ENCODE measurements at places on chromosomes 6 and 20.

GRCh38 chr20:63876489-63877036, 11.5 kb downstream of the TPD52L2 start:
- DNase-seq = no peak

DNA sequence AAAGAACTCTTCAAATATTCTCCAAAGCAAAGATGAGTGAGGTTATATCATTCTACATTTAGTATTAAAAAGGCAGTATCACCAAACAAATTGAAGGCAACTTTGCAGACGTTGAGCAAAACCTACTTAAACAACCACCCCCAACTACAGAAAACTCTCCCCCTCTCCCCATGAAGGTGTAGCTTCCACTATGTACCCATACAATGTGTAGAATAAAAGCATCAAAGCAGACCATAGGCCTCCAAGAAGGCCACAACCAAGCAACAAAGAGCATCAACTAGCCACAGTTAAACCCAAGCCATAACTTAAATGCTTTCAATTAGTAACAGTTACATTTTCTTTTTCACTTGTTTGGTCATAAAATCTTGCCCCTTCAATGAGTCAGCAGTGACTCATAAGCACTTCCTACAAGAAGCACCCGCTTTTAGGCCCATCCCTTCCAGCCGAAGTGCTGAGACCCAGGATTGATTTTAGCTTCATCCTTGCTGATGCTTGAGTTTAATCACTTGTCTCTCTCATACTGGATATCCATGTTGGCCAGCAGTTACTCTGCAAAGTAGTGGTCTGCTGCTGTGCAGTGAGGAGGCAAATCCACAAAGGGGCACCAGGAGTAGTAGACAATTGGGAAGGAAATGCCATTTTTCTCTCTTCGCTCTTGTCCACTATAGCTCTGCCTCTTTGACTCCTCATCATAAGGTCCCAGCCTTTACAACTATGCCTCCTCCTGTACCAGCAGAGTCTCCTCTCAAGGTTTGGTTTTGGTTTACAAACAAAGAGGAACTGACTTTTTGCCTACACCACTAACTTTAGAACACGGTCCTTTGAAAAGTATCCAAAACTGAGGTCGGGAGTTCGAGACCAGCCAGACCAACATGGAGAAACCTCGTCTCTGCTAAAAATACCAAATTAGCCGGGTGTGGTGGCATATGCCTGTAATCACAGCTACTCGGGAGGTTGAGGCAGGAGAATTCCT, 8.4 kb upstream of the NUP153 start:
- no peak for DNase-seq

- DNase-seq = no peak
These were observed 263.1 kb downstream of the LRFN2 start for GRCh38 chr6:40323881-40324634.

DNA sequence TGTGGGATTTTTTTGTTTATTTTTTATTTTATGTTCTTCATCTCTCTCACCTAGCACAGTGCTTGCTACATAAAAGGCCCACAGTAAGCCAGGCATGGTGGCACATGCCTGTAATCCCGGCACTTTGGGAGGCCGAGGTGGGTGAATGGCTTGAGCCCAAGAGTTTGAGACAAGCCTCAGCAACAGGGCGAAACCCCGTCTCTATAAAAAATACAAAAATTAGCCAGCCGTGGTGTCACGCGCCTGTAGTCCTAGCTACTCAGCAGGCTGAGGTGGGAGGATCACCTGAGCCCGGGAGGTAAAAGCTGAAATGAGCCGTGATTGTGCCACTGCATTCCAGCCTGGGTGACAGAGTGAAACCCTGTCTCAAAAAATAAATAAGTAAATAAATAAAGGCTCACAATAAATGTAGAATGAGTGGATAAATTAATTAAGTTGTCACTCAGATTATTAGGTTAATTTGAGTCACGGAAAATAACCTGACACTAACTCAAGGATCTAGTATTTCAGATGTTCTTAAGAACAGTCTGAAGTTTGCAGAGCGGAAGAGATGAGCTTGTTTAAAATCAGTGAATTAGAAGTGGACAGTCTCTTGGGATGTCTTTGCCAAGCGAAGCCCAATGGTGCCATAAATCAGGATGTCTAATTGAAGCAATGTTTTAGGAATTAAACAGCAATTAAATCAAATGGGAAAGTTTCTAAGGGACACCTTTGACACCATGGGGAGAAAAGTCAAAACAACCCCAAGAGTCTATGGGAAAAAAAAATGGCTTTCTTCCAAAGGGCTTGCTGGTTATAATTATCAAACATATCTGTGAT, 214.4 kb downstream of the ZNF217 start:
- DNase-seq = no peak

GRCh38 chr6:41674231-41675000, 36.1 kb downstream of the MDFI start:
- DNase-seq = no peak

GRCh38 chr6:149964308-149965193, 808 bp downstream of the ULBP1 start:
- DNase-seq = no peak

GRCh38 chr20:37523911-37524700, 3.1 kb downstream of the NNAT start:
- DNase-seq = peak; percentile 57

GRCh38 chr6:55566036-55566710, 12.8 kb downstream of the HMGCLL1 start:
- DNase-seq = no peak

GRCh38 chr20:51961964-51962761, 159.8 kb upstream of the SALL4 start:
- DNase-seq = no peak

DNA sequence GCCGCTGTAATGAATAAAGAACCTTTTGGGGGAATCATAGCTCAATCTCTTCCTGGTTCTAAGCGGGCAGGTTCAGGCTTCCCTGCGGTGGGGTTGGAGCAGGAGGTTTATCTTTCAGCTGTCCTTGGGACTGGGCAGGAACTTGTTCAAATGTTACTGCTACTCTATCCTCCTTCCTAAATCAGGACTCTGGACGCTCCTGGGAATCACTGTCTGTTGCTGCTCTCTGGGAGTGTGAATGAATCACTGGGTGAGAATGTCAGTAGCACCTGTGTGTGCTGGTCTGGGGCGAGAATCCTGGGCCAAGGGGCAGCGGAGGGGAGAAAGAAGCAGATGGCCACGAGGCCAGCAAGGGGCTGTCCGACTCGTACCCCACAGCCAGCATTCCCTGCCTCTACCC, 65.4 kb upstream of the ZNFX1 start:
- no peak for DNase-seq

DNA sequence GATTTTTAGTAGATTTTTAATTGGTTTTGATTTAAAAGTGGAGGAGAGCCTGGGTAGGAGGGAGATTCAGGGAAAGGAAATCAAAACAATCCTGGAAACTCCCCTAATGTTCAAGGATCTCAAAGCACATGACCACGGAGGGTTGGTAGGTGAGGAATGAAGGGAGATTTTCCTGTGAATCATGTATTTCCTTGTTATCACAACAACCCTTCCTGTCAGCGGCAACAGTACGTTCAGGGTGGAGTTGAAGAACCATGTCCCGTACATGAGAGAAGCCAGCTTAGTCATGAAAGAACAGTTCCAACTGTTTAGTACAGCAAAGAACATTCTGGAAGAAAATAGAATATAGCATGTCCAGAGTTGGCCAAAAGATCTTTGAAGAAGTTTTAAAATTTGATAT, 79.4 kb upstream of the SCAF8 start:
- DNase-seq = no peak

DNA sequence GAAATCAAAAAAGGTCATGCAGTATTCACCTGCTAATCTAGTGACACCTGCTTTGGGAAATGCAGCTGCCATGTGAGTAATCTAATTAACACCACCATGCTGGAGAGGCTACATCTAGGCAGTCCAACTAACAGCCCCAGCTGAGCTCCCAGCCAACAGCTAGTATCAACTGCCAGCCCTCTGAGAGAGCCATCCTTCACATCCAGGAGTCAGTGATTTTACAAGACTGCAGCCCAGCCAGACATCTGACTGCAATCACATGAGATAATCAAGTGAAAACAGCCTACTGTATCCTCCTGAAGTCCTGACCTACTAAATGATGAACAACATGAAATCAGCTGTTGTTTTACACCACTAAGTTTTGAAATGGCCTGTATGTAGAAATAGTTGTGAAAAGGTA, 298.4 kb downstream of the TRDN start:
- DNase-seq = no peak

- no peak for DNase-seq
These were observed 336.6 kb downstream of the PREX1 start for GRCh38 chr20:48490961-48491831.

GRCh38 chr20:10167040-10167439, 51.6 kb upstream of the SNAP25 start:
- DNase-seq = no peak

- DNase-seq = no peak
These were observed 9.4 kb upstream of the NCOA7 start for GRCh38 chr6:125781314-125781868.

GRCh38 chr6:162294029-162294428, 433.5 kb downstream of the PRKN start:
- no peak for DNase-seq

- DNase-seq = no peak
These were observed 118.7 kb downstream of the RPS12 start for GRCh38 chr6:132933090-132933489.

DNA sequence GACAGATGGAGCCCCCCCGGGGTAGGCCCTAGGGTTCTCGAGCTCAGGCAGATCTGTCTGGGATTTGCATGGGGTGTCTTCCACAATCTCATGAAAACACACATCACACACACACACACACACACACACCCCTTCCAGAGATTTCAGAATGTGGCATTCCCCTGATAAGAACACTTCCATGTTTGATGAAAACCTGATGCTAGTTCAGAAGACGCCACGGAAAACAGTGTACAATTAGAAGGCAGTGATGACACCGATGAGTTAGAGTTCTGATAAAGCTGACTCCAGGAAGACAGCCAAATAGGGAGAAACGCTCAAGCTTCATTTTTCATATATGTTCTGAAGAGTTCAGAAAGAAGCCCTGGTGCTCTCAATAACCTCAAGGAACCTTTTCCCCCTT, 438.7 kb upstream of the JARID2 start:
- DNase-seq = no peak

GRCh38 chr20:44031781-44032582, 117.3 kb downstream of the TOX2 start:
- no peak for DNase-seq

- no peak for DNase-seq
These were observed 255.6 kb downstream of the MAFB start for GRCh38 chr20:40433341-40433861.

GRCh38 chr6:42279144-42279781, 61.6 kb upstream of the MRPS10 start:
- DNase-seq = no peak

GRCh38 chr6:16140607-16141006, 11.7 kb downstream of the MYLIP start:
- no peak for DNase-seq

DNA sequence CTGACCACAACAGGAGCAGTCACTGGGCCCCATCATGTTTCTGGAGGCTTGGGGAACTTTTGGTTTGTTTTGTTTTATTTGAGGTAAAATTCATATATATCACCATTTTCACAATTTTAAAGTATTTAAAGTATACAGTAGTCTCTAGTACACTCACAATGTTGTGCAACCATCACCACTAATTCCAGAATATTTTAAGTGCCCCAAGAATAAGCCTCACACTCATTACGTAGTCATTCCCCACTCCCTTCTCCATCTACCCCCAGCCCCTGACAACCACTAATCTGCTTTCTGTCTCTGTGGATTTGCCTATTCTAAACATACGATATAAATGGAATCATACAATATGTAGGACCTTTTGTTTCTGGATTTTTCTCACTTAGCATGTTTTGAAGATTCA, 29.0 kb downstream of the RTN4IP1 start:
- no peak for DNase-seq

DNA sequence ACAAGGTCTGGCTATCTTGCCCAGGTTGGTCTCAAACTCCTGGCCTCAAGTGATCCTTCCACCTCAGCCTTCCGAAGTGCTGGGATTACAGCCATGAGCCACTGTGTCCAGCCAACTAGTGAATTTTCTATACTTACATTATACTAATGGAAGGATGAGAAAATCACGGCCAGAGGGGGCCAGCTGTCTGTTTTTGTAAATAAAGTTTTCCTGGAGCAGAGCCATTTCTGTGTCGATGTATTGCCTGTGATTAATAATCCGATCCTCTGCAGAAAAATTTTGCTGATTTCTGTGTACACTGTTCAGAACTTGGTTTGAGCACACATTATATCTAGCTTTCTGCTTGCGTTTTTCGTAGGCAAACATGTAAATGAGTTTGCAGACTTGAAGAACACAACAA, 28.8 kb downstream of the PTPRT start:
- DNase-seq = no peak

GRCh38 chr20:57200882-57201695, 65.4 kb downstream of the BMP7 start:
- DNase-seq = no peak

GRCh38 chr6:105791583-105792318, 294.4 kb upstream of the PRDM1 start:
- no peak for DNase-seq

- no peak for DNase-seq
These were observed 20.1 kb downstream of the IMPG1 start for GRCh38 chr6:76052314-76052713.

DNA sequence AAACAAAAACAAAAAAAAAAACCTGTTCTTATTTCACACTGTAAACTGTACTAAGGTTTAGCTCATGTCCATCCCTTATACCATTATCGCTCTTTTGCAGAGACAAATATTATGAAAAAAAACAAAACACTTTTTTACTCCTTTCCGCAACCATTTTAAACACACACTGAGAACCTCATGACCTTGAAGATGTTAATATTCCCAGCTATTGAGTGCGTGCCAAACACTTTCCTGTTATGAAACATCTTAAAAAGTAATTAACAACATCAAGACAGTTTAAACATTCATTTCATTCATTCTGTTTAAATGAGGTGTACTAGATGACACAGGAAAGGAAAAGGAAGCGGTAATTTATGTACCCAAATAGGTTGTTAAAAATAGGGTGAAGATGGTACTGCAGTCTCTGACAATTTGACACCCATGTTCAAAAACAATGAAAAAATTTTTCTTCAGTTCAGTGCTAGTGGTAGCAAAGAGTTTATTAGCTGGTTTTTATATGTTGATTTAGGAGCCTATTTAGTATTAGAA, 3.9 kb upstream of the ARHGAP18 start:
- DNase-seq = no peak

GRCh38 chr6:138996524-138996923, 8.5 kb upstream of the REPS1 start:
- no peak for DNase-seq

- peak; percentile 23 for DNase-seq
These were observed 28.4 kb upstream of the RIN2 start for GRCh38 chr20:19729672-19730071.

GRCh38 chr6:120198033-120198432, 848.5 kb upstream of the MAN1A1 start:
- no peak for DNase-seq

GRCh38 chr6:116029535-116029934, 31.2 kb downstream of the FRK start:
- no peak for DNase-seq

DNA sequence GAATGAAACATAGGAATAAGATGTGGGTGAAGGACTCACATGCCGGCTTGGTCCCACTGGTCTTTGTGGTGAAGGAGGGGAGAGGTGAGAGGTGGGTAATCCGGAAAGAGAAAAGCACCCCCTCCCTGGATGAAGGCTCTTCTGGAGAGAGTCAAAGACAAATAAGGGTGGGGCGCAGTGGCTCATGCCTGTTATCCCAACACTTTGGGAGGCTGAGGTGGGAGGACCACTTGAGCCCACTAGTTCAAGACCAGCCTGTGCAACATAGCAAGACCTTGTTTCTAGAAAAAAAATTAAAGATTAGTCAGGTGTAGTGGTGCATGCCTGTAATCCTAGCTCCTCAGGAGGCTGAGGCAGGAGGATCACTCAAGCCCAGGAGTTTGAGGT, 3.1 kb downstream of the LTB start:
- DNase-seq = no peak

Measured in left forelimb (tissue), 1 donor.